ENCODE measurements at places on chromosomes 2 and 18. TPM values are rescaled to one million over a fixed set of nuclear protein-coding genes. Genes with fewer than 3 reads are reported as not detected.

GRCh38 chr18:56173542-56174220 is 464.7 kb downstream of the TXNL1 start:
- no peak for DNase-seq

SALL3 gene
- 2.8 TPM for total RNA-seq

LOXHD1 gene
- total RNA-seq, result 0.59 TPM

GPBAR1 gene
- total RNA-seq, result 6.6 TPM

TEKT4 gene
- total RNA-seq, result 0.15 TPM

All from left cardiac atrium (tissue), 4 donors.